ENCODE measurements at places on chromosomes 7 and 10.

DNA sequence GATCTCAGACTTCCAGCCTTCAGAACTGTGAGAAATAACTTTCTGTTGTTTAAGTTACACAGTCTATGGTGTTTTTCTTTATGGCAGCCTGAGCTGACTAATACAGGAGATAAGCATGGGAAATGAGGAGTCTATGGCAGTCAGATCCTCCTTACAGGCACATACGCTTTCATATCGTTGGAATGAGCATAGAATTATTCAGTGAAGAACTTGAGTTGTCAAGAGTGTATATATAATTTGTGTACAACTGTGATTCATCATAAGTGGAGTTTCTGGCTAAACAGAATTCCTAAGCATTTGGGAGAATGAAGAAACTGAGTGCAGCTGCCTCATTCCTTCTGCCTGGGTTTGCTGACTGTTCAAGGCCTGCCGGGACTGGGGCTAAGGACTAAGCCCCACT, 516.7 kb downstream of the ADRA2A start:
- DNase-seq, result peak; percentile 48

- DNase-seq, result peak; percentile 54
Measured at GRCh38 chr10:22573820-22574569, 140.4 kb downstream of the PIP4K2A start.

DNA sequence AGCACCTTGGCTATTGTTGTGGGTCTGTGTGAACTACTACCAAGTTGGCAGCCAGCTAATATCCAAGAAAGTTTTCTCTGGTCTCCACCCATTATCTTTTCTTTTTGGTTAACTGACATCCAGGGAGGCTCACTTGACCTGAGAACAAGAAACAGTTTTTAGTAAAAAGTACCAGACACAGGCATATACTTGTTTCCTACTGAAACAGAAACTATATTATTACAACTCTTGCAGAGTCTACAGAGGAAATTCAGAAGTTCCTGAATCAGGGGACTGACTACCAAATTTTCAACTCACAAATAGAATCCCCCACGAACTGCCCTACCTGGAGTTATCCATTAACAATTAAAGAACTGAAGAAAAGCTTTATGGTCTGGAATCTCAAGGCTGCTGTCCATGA, 168.9 kb downstream of the KCND2 start:
- DNase-seq, result no peak

GRCh38 chr7:70470746-70471145, 661.2 kb upstream of the GALNT17 start:
- DNase-seq, result no peak

- DNase-seq, result no peak
Measured at GRCh38 chr7:21548491-21548890, 5.7 kb downstream of the DNAH11 start.

GRCh38 chr7:140212100-140212881, 35.5 kb upstream of the KDM7A start:
- peak; percentile 35 for DNase-seq

DNA sequence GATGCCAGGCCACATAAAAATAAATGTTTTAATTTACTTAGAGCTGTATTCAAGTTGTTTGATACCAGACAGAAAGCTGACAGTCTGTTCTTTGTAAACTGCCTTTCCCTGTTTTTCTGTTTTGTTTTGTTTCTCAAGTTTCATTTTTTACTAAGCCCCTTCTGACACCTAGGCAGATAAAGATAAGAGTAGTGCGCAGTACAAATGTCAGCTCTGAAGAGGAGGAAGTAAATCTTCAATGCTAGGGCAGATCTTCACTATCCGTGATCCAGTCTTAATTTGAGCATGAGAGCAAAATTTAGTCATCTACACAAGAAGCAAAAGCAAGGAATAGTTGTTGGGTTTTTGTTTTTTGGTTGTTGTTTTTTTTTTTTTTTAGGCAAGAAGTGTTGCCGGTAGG, 27.3 kb downstream of the MTURN start:
- DNase-seq, result no peak

GRCh38 chr7:40133561-40134427, 628 bp downstream of the MPLKIP start:
- DNase-seq, result peak; percentile 27

GRCh38 chr7:151757274-151757673, 119.6 kb downstream of the PRKAG2 start:
- peak; percentile 62 for DNase-seq

GRCh38 chr7:149799397-149800168, 26.2 kb upstream of the ZNF467 start:
- no peak for DNase-seq

- DNase-seq, result no peak
Measured at GRCh38 chr10:43846968-43847367, 198.3 kb upstream of the ZNF32 start.

GRCh38 chr10:79273604-79274003, 73.7 kb upstream of the PPIF start:
- DNase-seq, result no peak

- no peak for DNase-seq
Measured at GRCh38 chr10:61921143-61921542, 19.6 kb downstream of the ARID5B start.

GRCh38 chr7:1758028-1758858, 88.2 kb downstream of the ELFN1 start:
- peak; percentile 62 for DNase-seq

- no peak for DNase-seq
Measured at GRCh38 chr7:150829426-150829825, 22.9 kb upstream of the AOC1 start.

- no peak for DNase-seq
Measured at GRCh38 chr10:122044713-122045112, 55.8 kb downstream of the TACC2 start.

DNA sequence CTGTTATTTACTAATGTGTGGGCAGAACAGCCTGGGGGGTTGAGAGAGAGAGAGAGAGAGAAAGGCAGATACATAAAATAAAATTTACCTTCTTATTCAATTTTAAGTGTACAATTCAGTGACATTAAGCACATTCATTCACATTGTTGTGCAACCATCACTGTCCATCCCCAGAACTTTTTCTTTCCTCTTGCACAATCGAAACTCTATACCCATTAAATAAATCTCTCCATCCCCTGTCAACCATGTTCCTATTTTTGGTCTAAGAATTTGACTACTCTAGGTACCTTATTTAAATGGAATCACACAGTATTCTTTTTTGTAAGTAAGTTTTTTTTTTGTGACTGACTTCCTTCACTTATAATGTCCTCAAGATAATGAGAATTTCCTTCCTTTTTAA, 181.6 kb downstream of the SND1 start:
- no peak for DNase-seq

- no peak for DNase-seq
Measured at GRCh38 chr10:110172155-110172554, 35.2 kb upstream of the MXI1 start.

DNA sequence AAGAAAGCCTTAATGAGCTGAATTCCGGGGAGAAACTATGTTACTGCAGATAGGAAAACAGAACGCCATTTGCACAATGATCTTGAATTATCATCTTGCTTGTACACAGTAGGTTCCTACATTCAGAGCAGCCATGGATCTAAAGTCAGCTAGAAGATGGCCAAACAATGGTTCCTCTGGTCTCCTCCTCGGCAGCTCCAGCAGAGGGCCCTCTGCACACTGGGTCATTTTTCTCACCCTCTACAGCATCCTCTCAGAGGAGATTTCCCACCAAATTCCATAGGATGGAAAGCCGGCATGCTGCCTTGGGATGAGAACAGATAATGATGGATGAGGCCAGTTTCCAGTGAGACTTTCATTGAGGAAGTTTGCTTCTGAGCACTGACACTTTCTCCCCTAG, 308.5 kb upstream of the NFE2L3 start:
- no peak for DNase-seq

DNA sequence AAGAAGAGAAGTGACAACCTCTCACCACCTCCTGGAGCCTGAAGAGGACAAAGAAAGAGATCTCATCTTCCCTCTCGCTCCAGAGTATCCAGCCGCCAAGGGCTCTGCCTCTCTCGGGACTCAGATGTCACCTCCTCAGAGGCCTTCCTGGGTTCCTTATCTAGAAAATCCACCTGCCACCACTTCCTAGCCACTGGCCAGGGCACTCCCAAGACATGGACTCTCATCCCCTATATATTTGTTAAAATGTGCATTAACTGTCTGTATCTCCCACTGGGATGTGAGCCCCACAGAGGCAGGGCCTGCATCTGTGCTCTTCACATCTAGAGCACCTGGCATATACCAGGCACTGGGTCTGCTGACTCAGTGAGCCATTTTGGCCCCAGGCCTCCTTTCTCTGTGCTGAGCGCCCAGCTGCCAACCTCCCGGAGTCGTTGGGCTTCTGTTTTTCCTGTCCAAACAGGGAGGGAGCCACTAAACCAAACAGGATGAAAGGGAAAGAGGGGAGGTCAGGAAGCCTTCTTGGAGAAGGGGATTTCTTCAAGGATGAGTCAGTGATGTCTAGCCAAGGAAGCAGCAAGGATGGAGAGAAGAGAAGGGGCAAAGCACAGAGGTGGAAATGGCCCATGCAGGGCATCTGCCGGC, 58.9 kb downstream of the KCNMA1 start:
- DNase-seq, result no peak

DNA sequence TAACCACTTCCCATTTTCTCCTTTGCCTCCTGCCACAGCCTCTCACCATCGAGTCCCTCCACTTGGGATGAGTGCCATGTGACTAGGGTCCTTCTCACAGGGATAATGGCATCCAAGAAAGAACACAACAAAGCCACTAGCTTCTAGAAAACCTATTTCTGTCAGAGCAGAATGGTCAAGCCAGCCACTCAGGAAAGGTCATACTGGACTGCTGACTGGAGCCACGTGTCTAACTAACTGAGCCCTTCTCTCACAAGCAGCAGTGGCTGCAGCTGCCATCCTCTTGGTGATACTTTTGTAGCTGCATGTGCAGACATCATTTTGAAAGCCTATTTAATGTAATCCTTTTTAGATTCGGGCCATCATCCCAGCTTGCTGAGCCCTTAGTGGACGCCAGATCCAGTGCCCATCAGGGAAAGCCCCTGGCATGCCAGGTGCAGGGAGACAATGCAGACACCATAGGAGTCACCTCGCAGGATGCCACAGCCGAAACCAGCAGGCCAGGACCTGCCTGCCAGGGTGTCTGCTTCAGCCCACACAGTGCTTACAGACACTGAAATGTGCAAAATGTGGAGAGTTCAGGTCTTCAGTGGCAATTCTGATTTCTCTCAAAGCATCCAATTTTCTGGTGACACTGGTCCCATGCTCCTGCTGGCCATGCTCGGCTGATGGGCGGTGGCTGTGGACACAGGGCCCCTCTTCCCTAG, 98.3 kb upstream of the DDC start:
- no peak for DNase-seq

DNA sequence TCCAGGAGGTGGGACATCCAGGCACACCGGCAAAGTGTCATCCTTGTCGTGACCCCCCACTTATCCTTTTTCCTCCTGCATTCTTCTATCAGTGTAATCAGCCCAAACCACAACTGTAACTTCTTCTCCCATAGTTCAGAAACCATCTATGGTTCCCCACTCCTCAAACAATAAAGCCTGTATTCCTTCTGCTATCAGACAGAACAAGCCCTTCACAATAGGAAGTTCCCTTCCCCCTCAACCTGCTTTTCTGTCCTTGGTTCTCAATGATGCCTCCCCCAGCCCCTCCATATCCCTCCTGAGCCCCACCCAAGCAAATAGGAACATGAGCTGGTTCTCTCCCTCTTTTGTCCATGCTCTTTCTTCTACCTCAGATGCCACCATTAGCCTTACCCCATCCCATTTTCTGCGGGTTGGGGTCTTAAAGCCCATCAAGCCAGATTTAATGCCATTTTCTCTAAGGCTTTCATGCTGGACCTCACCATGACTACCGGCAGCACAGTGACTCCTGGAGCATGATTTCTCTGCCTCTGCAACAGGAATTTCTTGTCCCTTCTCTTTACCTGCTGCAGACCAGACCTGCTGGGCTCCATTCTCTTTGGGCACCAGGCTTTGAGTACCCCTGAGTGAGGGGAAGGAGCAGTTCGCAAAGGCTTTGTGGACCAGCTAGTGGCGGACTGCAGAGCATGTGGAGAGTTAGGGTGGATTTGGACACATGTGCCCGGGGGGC, 92.8 kb upstream of the PAX2 start:
- no peak for DNase-seq

DNA sequence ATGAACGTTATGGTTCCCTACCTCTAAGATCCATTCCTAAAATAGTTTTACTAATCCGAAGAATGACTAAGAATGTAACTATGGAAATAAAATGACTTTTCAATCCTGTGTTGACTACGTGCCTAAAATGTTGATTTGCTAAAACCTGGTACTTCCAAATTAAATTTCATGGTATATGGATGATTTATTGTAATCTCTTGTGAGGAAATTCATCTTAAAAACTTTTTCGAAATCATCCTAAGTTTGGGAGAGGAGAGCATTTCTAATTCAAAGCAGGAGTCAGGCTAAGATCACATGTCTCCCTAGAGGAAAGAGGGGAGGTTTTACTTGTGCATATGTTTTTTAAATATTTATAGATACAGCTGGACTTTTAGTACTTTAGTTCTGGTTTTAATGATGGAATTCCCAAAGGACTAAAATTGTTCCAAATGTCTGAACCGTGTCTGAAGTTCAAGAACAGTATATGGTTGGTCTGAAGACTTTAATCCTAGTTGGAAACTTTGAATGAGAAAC, 483.9 kb downstream of the AUTS2 start:
- peak; percentile 14 for DNase-seq

DNA sequence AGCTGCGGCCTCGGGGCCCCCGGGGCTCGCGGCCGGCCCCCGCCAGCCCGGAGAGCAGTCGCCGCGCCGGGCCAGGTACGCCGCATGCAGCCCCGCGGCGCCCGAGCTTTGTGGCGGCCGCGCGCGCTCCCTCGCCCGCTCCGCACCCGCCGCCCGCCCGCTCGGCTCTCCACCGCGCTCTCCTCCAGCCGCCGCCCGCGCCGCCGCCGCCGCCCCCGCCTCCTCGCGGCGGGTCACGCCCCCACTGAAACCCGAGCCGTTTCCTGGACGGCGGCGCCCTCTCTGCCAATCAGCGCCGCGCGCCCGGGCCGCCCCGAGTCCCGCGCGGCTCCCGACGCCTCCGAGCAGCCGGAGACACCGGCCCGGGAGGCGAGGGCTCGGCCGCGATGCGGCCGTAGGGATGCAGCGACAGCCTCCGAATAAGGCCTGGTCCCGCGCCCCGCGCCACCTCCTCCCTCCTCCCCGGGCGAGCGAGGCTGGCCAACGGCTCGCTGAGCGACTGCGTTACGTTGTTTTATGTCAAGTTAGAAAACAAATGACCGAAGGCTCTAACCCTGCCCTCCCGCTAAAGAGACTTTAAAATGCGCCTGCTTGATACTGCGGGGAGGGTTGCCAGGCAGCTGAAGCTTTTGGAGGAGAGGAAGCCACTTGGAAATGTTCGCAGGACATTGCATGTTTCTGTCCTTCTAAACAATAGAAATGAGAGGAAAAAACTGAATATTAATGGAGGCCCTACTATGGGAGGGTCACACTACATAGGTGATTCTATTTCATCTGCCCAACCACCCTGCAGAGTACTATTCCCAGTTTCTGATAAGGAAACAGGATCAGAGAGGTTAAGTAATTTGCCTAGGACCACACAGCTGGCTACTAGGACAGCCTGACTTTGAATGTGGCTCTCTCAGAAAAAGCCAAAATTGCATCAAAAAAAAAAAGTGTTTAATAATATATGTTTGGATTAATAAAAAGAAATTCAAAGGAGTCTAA, at the start of gene FGFR2:
Gene FGFR2 (minus strand): TSS at position 182 of the 987 bp plus-strand sequence. CDS start 4,627 bp downstream, outside the sequence.
- DNase-seq, result peak; percentile 91

Data from AG20443 (cell line).